Activated CD4-positive, alpha-beta T cell treated with anti-CD3 and anti-CD28 coated beads for 24 hours (primary cell): ENCODE measurements at places on chromosomes 16 and 17.

DNA sequence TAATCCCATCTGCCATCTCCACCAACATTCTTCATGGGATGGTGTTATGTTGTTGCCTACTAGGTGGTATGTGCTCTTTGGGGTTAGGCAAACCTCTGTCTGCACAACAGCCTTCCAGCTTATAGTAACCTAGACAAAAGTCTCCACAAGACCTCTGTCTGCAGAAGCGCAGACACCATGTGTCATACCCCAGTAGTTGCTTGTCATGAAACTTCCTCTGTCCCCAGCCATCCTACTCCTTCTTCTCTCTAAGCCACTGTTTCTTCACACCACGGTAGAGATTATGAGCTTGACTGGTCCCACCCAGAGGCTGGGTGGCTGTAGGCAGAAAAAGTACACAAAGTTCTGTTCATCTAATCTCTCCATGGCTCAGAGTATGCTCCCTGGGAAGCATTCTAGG is 100.3 kb downstream of the MAF start:
- DNase-seq = no peak

DNA sequence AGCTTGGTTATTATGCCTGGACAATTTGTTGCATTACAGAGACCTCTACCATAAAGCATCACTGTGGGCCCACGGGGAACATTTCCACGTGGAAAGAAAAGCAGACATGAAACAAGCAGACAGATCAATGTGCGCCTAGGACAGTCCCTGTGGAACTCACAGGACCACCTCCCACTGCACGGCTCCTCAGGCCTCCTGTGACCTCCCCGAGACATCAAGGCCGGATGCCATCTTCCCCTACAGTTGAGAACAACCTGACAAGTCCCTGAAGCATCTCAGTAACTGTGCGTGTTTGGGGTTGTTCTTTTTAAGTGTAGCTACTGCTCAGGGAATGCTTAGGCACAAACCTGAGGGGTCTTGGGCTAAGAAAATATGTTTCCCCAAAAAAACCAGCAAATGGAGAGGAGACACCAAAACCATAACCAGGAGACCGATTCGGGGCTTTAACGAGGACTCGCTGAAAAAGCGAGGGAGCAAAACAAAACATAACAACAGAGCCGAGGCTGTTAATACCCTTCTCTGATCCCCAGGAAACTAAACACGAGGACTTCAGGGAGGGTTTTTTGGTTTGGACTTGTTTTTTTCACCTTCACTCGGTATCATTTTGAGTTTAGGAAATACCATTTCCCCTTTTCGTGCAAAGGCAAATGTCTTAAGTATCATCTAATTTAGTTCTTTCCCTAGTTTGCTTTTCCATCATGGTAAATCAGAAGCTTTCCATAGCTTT is 87.1 kb downstream of the CYTH1 start:
- DNase-seq = no peak

DNA sequence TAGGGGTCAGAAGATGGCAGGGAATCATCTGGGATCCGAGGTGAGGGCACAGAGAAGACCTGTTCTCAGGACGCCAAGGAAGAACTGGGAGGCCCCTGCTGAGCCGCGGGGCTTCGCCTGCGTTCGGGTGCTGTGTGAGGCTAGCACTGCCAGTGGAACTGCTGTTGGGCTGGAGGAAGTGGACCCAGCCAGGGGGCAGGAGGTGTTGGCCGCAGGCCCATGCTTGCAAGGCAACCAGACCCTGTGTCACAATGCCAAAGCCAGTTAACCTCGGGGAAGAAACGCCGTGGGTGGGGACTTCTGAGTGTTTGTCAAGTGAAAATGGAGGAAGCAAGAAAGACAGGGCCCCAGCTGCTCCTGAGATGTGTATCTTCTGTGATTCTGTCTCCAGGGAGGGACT is 185.5 kb downstream of the LGALS9B start:
- no peak for DNase-seq

DNA sequence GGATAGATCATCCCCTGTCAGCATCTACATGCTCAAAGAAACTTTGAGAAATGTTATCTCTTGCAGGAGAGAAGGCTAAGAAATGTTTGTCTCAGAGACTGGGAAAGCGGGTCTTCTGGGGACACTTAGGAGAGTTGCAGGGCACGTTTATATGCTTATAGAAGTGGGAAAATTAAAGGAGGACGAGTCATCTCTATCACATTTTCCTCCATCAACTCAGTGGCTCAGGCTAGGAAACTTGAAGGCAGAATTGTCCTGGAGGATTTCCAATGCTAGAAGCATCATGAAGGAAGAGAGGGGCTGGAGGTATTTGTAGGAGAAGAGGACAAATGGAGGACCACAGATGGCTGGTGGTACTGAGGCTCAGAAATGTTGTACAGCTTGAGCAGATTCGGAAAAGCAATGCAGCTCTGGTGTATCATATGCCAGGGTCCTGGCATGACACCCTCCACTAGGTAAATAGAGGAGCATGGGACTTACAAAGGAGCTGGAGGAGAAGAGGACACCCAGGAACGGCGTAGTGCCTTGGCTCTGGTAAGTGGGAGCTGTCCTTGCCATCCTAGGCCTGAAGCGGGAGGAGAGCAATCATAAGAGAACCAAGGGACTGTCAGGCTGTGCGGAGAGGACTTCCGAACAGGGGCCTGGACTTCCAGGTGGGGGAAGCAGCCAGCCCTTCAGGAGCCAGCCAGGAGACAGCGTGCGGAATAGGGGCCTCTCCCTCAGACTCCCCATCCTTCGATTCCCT is 4.5 kb upstream of the HS3ST3B1 start:
- no peak for DNase-seq

DNA sequence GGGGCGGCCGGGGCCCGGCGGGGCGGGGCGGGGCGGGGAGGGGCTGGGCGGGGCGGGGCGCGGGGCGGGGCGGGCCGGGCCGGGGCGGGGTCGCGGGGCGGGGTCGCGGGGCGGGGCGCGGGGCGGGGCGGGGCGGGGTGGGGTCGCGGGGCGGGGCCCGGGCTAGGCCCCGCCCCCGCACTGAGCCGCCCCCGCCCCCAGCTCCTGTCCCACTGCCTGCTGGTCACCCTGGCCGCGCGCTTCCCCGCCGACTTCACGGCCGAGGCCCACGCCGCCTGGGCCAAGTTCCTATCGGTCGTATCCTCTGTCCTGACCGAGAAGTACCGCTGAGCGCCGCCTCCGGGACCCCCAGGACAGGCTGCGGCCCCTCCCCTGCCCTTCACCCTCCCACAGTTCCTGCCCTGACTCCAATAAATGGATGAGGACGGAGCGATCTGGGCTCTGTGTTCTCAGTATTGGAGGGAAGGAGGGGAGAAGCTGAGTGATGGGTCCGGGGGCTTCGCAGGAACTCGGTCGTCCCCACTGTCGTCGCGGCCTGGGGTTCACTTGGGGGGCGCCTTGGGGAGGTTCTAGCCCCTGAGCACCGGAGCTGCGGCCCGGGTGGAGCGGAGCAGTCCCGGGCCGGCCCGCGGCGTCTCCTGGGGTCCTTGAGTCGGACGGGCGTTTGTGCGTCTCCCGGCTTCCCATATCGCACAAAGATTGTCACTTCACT is 795 bp upstream of the HBM start:
- DNase-seq = no peak
